ENCODE measurements at places on chromosomes 2 and 18. TPM values are rescaled to one million over a fixed set of nuclear protein-coding genes. Genes with fewer than 3 reads are reported as not detected.
A peak's percentile ranks its signal among the peaks of the same experiment; 100 is the strongest.

Gene UBR3
- 33.1 TPM for total RNA-seq

- no peak for DNase-seq
- no peak overlapping the region for H3K27ac ChIP-seq
- H3K4me1 ChIP-seq = no peaks in the 10 kb centered on the region
- H3K4me3 ChIP-seq = no peak overlapping the region
- no peaks in the 10 kb centered on the region for H3K27me3 ChIP-seq
- no peaks in the 10 kb centered on the region for H3K36me3 ChIP-seq
Observed at GRCh38 chr2:62554440-62554839, 48.4 kb upstream of the TMEM17 start.

DNA sequence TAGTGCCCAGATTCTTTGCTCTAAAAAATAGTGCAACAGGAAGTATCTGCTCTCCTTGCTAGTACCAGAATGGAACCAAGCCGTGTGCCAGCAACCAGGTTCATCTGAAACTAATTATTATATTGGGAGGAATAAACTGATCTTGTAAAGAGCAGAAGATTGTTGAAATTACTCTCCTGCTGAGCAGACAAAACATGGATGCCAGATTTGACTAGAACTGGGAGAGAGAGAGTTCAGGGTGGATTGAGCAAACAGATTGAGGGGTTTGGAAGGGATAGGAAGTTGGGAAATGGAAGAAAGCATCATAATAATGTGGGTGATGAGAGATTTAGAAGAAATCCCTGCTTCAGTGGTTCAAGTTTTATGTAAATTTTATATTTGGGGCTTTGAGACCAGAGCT lies 160.1 kb upstream of the RASGRP3 start:
- no peaks in the 10 kb centered on the region for H3K36me3 ChIP-seq
- H3K27ac ChIP-seq = no peak overlapping the region
- no peaks in the 10 kb centered on the region for H3K4me1 ChIP-seq
- no peak overlapping the region for H3K4me3 ChIP-seq

DNA sequence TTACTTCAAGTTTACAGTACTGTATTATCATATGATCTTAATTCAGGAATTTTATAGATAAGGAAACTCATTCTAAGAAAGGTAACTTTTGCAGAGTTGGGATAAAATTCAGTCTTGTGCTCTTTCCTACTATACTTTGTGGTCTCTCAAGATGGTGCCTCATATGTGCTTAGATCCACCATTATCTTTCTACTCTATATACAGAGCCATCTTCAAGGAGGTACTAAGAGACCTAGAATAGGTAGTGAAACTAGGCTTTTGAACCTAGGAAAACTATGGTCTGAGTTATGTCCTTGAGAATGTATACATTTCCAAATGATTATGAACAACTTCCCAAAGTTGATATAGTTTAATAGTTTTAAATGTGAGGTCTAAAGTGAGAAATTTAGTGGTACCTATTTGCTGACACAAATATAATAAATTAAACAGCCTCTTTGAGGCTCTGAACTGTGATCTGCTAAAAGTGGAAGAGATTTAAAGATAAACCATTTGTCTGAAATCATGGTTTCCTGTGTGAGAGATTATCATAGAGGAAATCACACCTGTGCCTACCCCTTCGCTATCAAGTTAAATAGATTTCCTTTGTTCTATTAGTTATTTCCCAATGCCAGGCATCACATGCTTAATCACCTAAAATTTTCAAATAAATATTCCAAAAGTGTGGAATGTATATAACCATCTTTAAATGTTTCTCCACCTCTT lies 27.2 kb downstream of the ACAA2 start:
- H3K36me3 ChIP-seq = peaks cover 14% of the 10 kb centered on the region
- no peak overlapping the region for H3K27ac ChIP-seq
- no peaks in the 10 kb centered on the region for H3K27me3 ChIP-seq
- no peak overlapping the region for H3K4me3 ChIP-seq

GRCh38 chr2:69914950-69915945 lies at the start of gene MXD1:
Gene MXD1 (plus strand): TSS chr2:69915109. CDS start chr2:69915331, 222 bp downstream.
- H3K4me1 ChIP-seq = peaks cover 27% of the 10 kb centered on the region
- no peaks in the 10 kb centered on the region for H3K27me3 ChIP-seq

DNA sequence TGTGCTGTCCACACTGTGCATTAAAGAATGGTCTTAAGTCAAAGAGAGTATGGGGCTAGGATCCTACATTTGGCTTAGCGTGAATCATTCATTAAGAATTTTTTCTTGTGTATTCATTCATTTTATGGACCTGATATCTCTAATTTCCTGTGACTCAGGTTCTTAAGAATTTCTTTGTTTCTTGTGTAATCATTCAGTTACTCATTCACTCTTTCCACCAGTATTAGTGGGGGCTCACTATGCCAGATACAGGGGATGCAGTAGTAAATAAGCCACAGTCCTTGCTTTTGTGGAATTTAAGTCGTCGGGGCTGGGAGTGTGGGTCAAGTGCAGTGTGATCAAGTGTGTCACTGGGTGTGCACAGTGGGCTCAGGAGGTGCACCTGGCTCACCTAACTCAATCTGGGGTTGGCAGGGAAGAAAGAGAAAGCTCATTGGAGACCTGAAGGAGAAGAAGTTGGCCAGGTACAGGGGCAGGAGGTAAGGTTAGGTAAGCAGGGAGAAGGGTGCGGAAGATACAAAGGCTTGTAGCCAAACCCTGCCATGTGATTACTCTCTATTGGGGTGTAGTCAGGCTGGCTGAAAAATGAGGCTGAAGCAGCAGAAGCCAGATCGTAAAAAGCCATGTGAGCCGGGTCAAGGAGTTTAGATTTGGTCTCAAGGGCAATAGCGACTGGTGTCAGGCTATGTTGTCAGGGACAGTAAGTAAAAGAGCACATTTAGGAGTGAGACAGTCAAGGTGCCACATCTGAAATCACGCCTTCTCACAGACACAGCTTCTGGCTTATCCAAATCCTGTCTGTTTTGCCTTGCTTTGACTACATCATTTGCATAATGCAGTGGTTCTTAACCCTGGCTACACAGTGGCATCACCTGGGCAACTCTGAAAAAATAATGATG lies 67.2 kb downstream of the KCTD1 start:
- H3K4me3 ChIP-seq = peak overlapping the region; percentile 68
- H3K27me3 ChIP-seq = no peaks in the 10 kb centered on the region
- H3K36me3 ChIP-seq = peaks cover 58% of the 10 kb centered on the region
- peak; percentile 77 for DNase-seq
- H3K27ac ChIP-seq = peak overlapping the region; percentile 99

DNA sequence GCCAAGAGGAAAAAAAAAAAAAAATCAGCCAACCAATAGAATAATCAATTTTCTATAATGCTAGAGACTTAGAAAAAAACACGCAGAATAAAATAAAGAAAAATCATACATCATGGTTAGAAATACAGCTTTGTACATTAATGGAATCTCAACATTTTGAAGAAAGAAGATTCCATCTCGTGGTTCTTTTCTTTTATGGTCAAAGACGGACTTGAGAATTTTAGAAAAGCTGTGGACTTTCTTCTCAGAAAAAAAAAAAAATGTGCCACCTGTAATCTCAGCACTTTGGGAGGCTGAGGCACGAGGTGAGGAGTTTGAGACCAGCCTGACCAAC lies 41.8 kb upstream of the ATIC start:
- H3K27ac ChIP-seq = no peak overlapping the region
- no peaks in the 10 kb centered on the region for H3K27me3 ChIP-seq
- DNase-seq = no peak
- H3K4me1 ChIP-seq = no peaks in the 10 kb centered on the region
- H3K36me3 ChIP-seq = no peaks in the 10 kb centered on the region

DNA sequence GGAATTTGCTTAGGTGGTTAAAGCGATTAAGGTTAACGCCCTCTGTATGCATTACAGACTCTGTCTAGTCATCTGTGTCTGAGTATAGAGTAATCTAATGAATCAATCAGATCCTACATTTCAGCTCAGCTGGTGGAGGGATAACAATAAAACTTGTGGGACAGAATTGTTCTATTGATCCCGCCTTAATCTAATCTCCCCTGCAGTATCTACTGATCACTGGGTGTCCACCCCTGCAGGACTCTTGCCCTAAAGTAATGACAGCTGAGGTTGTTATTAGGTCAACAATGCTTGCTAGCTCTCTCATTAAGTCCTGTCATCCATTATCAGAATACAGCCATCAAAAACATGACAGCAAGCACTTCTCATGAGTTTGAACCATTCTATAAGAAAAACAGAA lies 462.6 kb upstream of the TMEFF2 start:
- H3K27ac ChIP-seq = no peak overlapping the region
- H3K4me1 ChIP-seq = no peaks in the 10 kb centered on the region
- no peaks in the 10 kb centered on the region for H3K36me3 ChIP-seq
- DNase-seq = no peak
- H3K4me3 ChIP-seq = no peak overlapping the region

- H3K4me3 ChIP-seq = no peak overlapping the region
- H3K36me3 ChIP-seq = no peaks in the 10 kb centered on the region
- no peaks in the 10 kb centered on the region for H3K27me3 ChIP-seq
- no peak overlapping the region for H3K27ac ChIP-seq
- H3K4me1 ChIP-seq = peaks cover 11% of the 10 kb centered on the region
Observed at GRCh38 chr2:68589963-68590362, 53.4 kb upstream of the PROKR1 start.

DNA sequence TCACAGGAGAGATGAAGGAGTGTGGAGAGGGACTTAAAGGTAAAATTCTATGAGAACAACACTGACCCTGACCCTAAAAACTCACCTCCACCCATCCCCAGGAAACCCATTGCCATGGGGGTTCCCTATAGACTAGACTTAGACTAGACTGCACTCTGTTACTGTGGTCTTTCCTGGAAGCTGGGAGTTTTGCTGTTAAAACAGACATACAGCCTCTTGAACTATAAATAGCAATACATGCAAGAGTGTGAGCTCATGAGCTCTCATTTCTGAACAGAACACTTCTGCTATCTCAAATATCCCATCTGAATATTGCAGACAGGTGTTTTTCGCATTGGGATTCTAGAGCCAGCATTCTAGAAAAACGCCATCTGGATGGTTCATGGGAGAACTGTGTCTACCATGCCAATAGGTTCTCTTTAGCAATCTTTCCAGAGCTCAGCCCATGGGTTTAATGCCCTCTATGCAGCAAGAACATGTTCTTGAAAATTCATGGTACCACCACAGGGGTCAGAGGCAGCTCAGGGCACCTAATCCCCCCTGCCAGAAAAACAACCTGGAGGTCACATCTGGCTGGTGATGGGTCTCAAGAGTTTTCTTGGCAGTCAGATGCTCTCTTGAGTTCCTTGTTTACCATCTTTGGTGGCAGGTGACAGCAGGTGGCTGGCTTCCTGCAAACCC lies 51.9 kb downstream of the SLC14A2 start:
- no peak overlapping the region for H3K4me3 ChIP-seq
- H3K27ac ChIP-seq = no peak overlapping the region
- peaks cover 16% of the 10 kb centered on the region for H3K4me1 ChIP-seq
- H3K27me3 ChIP-seq = peaks cover 51% of the 10 kb centered on the region
- DNase-seq = no peak
- H3K36me3 ChIP-seq = no peaks in the 10 kb centered on the region

- H3K36me3 ChIP-seq = no peaks in the 10 kb centered on the region
- no peak overlapping the region for H3K4me3 ChIP-seq
- no peak for DNase-seq
- no peak overlapping the region for H3K27ac ChIP-seq
- H3K4me1 ChIP-seq = peaks cover 14% of the 10 kb centered on the region
Observed at GRCh38 chr2:725468-725867, 48.3 kb upstream of the TMEM18 start.

Measured in Calu3 (cell line).